ENCODE measurements at places on chromosomes 3 and 15. TPM values are rescaled to one million over a fixed set of nuclear protein-coding genes. Genes with fewer than 3 reads are reported as not detected.
A peak's percentile ranks its signal among the peaks of the same experiment; 100 is the strongest.

- H3K27ac ChIP-seq: no peak overlapping the region
- H3K27me3 ChIP-seq: no peaks in the 10 kb centered on the region
- H3K4me3 ChIP-seq: no peak overlapping the region
- no peak for DNase-seq
These were observed 416.0 kb upstream of the TMCO5A start for GRCh38 chr15:37518436-37518835.

DNA sequence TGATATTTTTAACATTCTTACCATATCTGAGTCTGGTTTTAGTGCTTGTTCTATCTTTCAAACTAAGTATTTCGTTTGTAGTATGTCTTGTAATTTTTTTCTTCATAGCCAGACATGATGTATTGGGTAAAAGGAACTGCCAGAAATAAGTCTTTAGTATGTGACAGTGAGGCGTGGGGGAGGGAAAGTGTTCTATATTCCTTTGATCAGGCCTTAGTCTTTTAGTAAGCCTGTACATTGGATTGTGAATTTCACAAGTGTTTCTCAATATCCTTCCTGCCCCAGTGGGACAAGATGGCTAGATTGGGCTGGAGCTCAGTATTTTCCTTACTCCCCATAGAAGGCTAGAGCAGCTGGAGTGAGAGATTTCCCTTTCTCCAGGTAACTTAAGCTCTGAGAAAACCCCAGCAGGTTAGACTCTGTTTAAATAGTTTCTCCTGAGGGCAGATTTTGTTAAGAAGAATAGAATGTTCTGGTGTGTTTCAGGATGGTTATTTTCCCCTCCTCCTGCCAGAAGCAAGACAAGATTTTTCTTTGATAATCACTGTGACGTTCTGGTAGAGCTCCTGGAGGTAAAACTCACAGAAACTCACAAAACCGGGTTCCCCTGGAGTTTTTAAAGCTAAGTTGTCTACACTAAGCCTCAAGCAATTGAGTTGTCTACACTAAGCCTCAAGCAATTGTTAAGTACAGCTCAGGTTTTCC lies 140.7 kb upstream of the ARPP21 start:
- H3K36me3 ChIP-seq: no peaks in the 10 kb centered on the region
- DNase-seq: no peak
- peaks cover 7% of the 10 kb centered on the region for H3K4me1 ChIP-seq

GRCh38 chr15:92579931-92580470 lies 75.6 kb downstream of the FAM174B start:
- H3K27me3 ChIP-seq: peaks cover 49% of the 10 kb centered on the region
- no peak overlapping the region for H3K4me3 ChIP-seq
- DNase-seq: peak; percentile 76
- H3K36me3 ChIP-seq: no peaks in the 10 kb centered on the region

DNA sequence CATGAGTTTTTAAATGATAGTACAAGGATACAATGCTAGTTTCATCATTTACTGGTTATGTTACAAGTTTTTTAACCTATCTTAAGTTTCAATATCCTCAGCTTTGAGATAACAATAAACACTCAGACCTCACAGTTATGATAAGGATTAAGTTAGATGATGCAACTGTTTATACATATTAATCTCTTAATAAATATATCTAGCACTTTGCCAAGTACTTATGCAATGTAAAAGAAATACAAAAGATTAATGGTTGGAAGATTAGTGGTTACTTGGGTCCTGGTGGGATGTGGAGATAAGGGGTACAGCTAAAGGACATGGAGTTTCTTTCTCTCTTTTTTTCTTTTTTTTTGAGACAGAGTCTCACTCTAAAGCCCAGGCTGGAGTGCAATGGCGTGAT lies 12.0 kb downstream of the SPPL2A start:
- H3K27me3 ChIP-seq: no peaks in the 10 kb centered on the region
- peaks cover 30% of the 10 kb centered on the region for H3K4me1 ChIP-seq
- DNase-seq: no peak
- H3K27ac ChIP-seq: no peak overlapping the region
- H3K36me3 ChIP-seq: peaks cover 6% of the 10 kb centered on the region
- no peak overlapping the region for H3K4me3 ChIP-seq

GRCh38 chr15:34311563-34311962 lies 26.0 kb downstream of the SLC12A6 start:
- peak overlapping the region; percentile 14 for H3K27ac ChIP-seq
- DNase-seq: no peak
- no peaks in the 10 kb centered on the region for H3K27me3 ChIP-seq
- peaks cover 24% of the 10 kb centered on the region for H3K36me3 ChIP-seq
- peaks cover 32% of the 10 kb centered on the region for H3K4me1 ChIP-seq

GRCh38 chr3:23762759-23763477 lies 42.8 kb upstream of the UBE2E1 start:
- H3K36me3 ChIP-seq: no peaks in the 10 kb centered on the region
- peak overlapping the region; percentile 48 for H3K4me3 ChIP-seq
- peaks cover 9% of the 10 kb centered on the region for H3K4me1 ChIP-seq
- no peaks in the 10 kb centered on the region for H3K27me3 ChIP-seq
- H3K27ac ChIP-seq: peak overlapping the region; percentile 50

- H3K4me1 ChIP-seq: peaks cover 9% of the 10 kb centered on the region
- no peaks in the 10 kb centered on the region for H3K27me3 ChIP-seq
- no peak overlapping the region for H3K27ac ChIP-seq
- H3K4me3 ChIP-seq: no peak overlapping the region
These were observed 40.6 kb downstream of the ADIPOQ start for GRCh38 chr3:186882881-186883685.

DNA sequence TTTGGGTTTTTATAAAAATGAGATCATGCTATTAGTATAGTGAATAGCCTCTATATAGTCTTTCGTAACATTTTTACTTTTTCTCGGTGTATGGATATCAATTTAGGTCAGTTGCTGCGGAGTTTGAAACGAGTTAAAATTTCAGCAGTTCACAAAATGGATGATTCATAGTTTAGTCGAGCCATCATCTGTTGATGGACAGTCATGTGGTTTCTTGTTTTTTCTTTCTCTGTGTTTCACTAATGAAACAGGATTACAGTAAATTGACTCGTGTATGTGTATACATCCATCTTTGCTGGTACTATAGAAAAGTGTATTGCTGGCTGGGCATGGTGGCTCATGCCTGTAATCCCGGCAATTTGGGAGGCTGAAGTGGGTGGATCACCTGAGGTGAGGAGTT lies 106.8 kb downstream of the IGF1R start:
- H3K4me1 ChIP-seq: peaks cover 64% of the 10 kb centered on the region
- peak overlapping the region; percentile 83 for H3K27ac ChIP-seq
- H3K36me3 ChIP-seq: no peaks in the 10 kb centered on the region
- DNase-seq: no peak
- H3K4me3 ChIP-seq: peak overlapping the region; percentile 50
- H3K27me3 ChIP-seq: no peaks in the 10 kb centered on the region

DNA sequence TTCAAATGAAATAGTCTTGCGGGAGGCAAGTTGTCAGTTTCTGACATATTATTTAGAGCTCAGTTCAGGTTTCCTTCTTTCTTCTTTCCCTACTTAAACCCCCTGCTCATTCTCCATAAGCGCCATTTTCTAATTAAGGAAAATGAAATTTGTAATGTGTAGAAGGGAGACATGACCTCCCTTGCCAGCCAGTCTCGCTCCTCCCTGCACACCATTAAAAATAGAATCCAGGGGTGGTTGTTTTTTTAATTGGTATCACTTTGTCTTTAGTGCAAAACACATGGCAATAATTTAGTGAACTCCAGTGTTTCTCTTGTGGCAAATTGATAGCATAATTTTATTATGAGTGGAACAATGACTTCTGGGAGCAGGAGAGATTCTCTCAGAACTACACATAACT lies 160.1 kb downstream of the MEIS2 start:
- H3K36me3 ChIP-seq: peaks cover 51% of the 10 kb centered on the region
- no peak for DNase-seq
- peaks cover 19% of the 10 kb centered on the region for H3K4me1 ChIP-seq
- H3K27ac ChIP-seq: no peak overlapping the region
- H3K4me3 ChIP-seq: no peak overlapping the region

GRCh38 chr3:172685331-172686214 lies 25.3 kb downstream of the NCEH1 start:
- no peak overlapping the region for H3K4me3 ChIP-seq
- H3K36me3 ChIP-seq: no peaks in the 10 kb centered on the region
- no peak for DNase-seq
- H3K4me1 ChIP-seq: peaks cover 7% of the 10 kb centered on the region

GRCh38 chr3:134858441-134859035 lies 63.5 kb downstream of the EPHB1 start:
- no peak overlapping the region for H3K27ac ChIP-seq
- no peaks in the 10 kb centered on the region for H3K4me1 ChIP-seq
- no peak overlapping the region for H3K4me3 ChIP-seq
- no peak for DNase-seq
- no peaks in the 10 kb centered on the region for H3K27me3 ChIP-seq

- no peak overlapping the region for H3K4me3 ChIP-seq
- no peaks in the 10 kb centered on the region for H3K36me3 ChIP-seq
- no peaks in the 10 kb centered on the region for H3K4me1 ChIP-seq
- peaks cover 36% of the 10 kb centered on the region for H3K27me3 ChIP-seq
These were observed 426.7 kb downstream of the SOX2 start for GRCh38 chr3:182138393-182138792.

- no peak for DNase-seq
- no peaks in the 10 kb centered on the region for H3K27me3 ChIP-seq
- no peaks in the 10 kb centered on the region for H3K36me3 ChIP-seq
- H3K27ac ChIP-seq: no peak overlapping the region
- no peak overlapping the region for H3K4me3 ChIP-seq
These were observed 698.7 kb downstream of the FHIT start for GRCh38 chr3:60552581-60552980.

DNA sequence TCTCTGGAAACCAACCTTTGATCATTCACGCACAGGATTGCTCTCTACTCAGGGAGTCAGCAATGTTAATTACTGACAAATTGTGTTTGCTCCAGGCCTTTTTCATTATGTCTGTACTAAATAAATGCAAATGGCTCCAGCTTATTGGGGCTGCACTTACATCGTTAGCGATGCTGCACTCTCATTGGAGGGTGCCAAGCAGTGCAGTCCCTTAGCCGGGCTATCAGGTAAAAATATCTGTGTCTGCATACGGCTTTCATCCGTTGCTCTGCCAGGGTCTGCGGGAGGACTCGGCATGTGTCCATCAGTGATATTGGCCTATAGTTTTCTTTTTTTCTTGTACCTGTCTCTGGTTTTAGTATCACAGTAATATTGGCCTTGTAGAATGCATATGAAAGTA lies 471.5 kb upstream of the CADM2 start:
- no peak for DNase-seq
- no peak overlapping the region for H3K4me3 ChIP-seq
- H3K4me1 ChIP-seq: no peaks in the 10 kb centered on the region
- no peaks in the 10 kb centered on the region for H3K27me3 ChIP-seq

- peaks cover 14% of the 10 kb centered on the region for H3K4me1 ChIP-seq
- H3K4me3 ChIP-seq: no peak overlapping the region
- DNase-seq: no peak
These were observed 247.4 kb downstream of the GABRG3 start for GRCh38 chr15:27218426-27218825.

GRCh38 chr3:171446801-171447578 lies 13.2 kb downstream of the TNIK start:
- DNase-seq: no peak
- no peaks in the 10 kb centered on the region for H3K27me3 ChIP-seq
- H3K4me1 ChIP-seq: peaks cover 10% of the 10 kb centered on the region
- H3K27ac ChIP-seq: no peak overlapping the region
- H3K36me3 ChIP-seq: peaks cover 3% of the 10 kb centered on the region

GRCh38 chr3:29319262-29319661 lies 38.4 kb downstream of the RBMS3 start:
- DNase-seq: no peak
- H3K4me3 ChIP-seq: no peak overlapping the region
- no peaks in the 10 kb centered on the region for H3K27me3 ChIP-seq
- no peak overlapping the region for H3K27ac ChIP-seq

DNA sequence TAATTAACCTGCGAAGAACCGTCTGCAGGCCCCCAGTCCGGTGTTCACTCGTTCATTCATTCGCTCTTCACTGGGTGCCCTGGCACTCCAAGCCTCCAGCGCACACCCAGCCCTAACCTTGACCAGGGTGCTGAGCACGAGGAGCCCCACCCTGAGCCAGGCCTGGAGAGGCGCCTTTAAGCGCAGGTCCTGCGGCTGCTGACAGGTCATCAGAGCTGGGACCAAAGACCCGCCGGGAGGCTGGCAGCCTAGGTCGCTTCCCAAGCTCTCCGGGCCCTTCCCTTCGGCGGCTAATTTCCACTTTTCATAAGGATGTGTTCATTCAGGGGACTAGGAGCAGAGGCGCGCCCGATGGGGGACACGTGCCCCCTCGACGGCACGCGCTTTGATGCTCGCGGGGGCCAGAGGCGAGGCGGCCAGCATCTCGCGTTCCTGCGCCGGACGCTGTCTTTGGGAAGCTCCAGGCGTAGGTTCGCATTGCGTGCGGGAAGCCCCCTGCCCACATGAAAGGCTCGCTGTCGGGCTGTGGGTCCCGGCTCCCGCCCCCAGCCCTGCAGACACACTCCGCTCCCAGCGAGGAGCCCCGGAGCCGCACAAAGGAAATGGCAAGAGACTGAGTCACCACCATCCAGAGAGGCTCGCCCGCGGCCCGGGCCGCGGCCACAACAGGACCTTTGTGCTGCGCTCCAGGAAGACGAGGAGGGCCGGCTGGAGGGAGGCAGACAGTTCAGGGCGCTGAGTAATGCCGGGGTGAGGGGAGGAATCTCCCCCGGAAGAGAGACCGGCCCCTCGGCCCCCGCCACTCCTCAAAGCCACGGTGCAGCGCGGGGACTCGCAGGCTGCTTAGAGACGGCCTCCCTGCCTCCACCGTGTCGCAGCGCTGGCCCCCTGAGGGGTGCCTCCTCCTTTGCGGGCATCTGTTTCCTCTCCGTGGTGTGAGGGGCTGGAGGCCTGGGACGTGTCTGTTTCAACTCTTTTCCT lies 266.4 kb upstream of the HES1 start:
- H3K27me3 ChIP-seq: peaks cover 2% of the 10 kb centered on the region
- peak overlapping the region; percentile 47 for H3K27ac ChIP-seq
- peak; percentile 90 for DNase-seq
- peaks cover 64% of the 10 kb centered on the region for H3K4me1 ChIP-seq
- H3K4me3 ChIP-seq: peak overlapping the region; percentile 18

DNA sequence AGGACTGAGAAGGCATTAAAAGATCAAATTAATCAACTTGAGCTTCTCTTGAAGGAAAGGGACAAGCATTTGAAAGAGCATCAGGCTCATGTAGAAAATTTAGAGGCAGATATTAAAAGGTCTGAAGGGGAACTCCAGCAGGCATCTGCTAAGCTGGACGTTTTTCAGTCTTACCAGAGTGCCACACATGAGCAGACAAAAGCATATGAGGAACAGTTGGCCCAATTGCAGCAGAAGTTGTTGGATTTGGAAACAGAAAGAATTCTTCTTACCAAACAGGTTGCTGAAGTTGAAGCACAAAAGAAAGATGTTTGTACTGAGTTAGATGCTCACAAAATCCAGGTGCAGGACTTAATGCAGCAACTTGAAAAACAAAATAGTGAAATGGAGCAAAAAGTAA lies 149.7 kb upstream of the LRRFIP2 start:
- H3K36me3 ChIP-seq: peaks cover 75% of the 10 kb centered on the region
- no peak overlapping the region for H3K27ac ChIP-seq
- H3K4me3 ChIP-seq: no peak overlapping the region
- H3K4me1 ChIP-seq: peaks cover 28% of the 10 kb centered on the region
- H3K27me3 ChIP-seq: no peaks in the 10 kb centered on the region

Gene MIX23
- 18.1 TPM for total RNA-seq

Gene FOXB1
- not detected for total RNA-seq

Gene THPO
- not detected for total RNA-seq

Gene PLA2G4B
- total RNA-seq: 3.2 TPM

Gene ALG1L2
- 2.1 TPM for total RNA-seq

Gene INKA1
- total RNA-seq: 5.1 TPM

Measured in osteocyte (in vitro differentiated cells).